Left ventricle myocardium inferior (tissue), 1 donor: ENCODE measurements at places on chromosomes 6 and 20. TPM values are rescaled to one million over a fixed set of nuclear protein-coding genes. Genes with fewer than 3 reads are reported as not detected.

Gene TAGAP
- 1.2 TPM for total RNA-seq

Gene SRMS
- not detected for total RNA-seq

Gene TCP11
- not detected for total RNA-seq

Gene APOBEC2
- total RNA-seq, result 219 TPM

- peak; percentile 50 for DNase-seq
Measured at GRCh38 chr6:5764401-5764955, 242.2 kb downstream of the NRN1 start.

GRCh38 chr20:3823881-3824280 is 3.5 kb downstream of the AP5S1 start:
- DNase-seq, result no peak

DNA sequence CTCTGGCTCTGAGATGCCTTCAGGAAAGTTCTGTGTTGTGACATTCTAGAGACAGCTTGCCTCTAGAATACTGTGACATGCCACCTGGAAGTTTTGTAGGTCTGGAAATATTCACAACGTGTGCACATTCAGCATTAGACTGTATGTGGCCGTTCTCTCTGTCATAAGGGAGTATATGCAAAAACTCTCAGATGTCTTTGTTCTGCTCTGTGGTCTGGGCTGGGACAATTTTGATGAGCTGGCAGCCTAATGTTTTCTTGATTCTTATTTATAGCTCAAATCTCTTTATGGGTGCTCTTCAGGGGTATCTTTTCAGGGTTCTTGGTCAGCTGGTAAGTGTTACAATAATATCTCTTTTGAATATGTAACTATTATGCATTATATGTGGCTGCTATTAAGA is 355.1 kb downstream of the PAX1 start:
- DNase-seq, result no peak

GRCh38 chr20:25544734-25545133 is 40.6 kb downstream of the NINL start:
- no peak for DNase-seq

DNA sequence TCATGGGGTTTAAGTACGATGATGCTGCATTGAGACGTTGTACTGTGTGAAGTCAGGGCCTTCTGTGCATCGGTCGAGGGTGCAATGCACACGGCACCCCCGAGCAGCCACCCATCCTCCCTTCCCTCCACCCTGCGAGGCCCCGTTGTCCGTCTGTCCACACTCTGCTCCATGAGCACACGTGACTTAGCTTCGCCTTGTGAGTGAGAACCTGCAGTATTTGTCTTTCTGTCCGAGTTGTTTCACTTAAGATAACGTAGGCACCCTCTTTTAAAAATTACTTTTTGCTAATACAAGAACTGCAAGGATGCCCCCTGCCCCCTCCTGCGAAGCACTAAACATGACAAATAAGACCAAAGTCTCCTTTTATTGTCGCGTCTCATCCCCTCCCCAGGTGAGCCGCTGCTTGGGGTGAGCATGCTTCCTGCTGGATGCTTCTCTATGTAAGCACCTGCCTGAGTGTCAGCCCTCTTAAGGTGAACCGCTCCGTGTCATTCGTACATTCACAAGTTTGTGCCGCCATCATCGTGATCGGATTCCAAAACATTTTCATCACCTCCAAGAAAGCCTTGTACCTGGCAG is 3.6 kb upstream of the RBBP8NL start:
- no peak for DNase-seq

GRCh38 chr6:25998379-25998778 is 35.8 kb downstream of the TRIM38 start:
- no peak for DNase-seq

GRCh38 chr6:139912735-139913400 is 538.4 kb upstream of the CITED2 start:
- DNase-seq, result no peak

- DNase-seq, result no peak
Measured at GRCh38 chr20:48034751-48035150, 249.5 kb upstream of the SULF2 start.
